LHCN-M2 (cell line): ENCODE measurements at places on chromosomes 16 and 17.

GRCh38 chr16:35431829-35432663, 1972.6 kb downstream of the TP53TG3F start:
- DNase-seq = no peak

DNA sequence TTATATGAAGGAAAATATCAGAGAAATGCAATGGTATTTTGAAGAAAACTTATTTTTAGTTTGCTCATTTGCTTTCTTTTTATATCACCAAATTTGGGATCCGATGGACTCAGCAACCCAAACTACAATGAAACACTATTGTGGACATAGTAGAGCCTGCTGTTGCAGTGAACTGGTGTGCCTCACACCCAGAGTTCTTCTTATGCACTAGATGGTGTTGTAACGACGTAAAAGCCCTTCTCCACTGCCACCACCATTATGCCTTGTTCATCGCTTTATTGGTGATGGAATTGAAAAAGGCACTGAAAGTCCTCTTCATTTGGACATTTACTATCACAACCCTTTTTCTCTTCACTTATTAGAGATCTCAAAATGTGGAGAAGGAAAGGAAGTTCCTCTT, 381.3 kb downstream of the CDH8 start:
- DNase-seq = no peak

GRCh38 chr16:72673118-72673517, 374.8 kb downstream of the ZFHX3 start:
- DNase-seq = no peak

- no peak for DNase-seq
These were observed 327.3 kb upstream of the CDH8 start for GRCh38 chr16:62363501-62363900.

- DNase-seq = no peak
These were observed 22.0 kb downstream of the BAHCC1 start for GRCh38 chr17:81417049-81417878.

- no peak for DNase-seq
These were observed 14.6 kb upstream of the LGALS9 start for GRCh38 chr17:27616414-27616813.
